Glutamatergic neuron (in vitro differentiated cells): ENCODE measurements at places on chromosomes 5 and 9.

GRCh38 chr5:168608386-168608785, 29.2 kb upstream of the PANK3 start:
- DNase-seq, result no peak

GRCh38 chr5:424301-425110, 18.5 kb upstream of the EXOC3 start:
- DNase-seq, result no peak

DNA sequence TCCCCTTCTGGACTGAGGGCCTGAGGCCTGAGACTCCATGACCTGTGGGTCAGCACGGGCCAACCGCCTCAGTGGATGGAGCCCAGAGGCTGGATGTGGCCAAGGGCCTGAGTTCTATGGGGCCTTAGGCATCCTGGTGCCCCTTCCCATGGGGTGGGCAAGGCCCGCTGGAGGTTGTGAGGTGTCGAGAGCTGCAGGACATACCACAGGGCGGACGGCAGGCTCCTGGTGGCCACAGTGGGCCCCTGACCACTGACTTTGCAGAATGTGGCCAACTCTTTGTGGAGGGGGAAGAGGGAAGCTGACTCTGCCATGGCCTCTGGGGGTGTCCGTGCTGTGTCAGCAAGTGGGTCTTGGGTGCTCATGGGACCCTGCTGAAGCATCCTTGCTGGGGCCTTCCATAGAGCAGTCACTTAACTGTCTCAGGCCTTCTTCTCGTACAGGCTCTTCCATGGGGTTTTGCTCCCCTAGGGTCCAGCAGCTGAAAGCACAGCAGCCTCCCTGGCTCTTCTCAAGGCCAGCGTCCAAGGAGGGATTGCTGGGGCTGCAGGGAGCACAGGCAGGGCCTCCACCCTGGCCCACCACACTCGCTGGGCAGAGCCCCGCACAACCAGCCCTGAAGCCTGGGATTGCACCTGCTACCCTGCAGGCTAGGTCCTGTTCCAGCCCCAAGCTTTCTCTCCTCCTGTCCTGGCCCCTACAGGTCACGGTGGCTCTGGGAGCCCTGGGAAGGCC, 21.6 kb upstream of the SLC9A3 start:
- no peak for DNase-seq

DNA sequence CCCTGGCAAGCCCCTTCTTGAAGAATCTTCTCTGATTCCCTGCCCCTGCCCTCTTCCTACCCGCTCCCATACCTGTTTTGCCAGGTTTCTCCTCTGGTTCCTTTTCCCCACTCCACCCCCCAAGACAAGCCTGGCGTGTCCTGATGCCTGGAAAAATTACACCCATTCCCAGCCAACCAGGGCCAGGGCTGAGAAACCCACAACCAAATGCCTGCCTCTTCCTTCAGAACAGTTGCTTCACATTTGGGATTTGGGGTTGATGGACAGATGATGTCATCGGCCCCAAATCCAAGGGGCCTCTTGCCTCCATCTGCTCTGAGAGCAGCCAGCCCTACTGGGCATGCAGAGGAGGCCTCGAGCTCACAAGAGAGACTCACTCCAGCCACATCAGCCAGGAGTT, 8.8 kb upstream of the NEK6 start:
- DNase-seq, result no peak

GRCh38 chr5:83441747-83442146, 29.8 kb upstream of the VCAN start:
- no peak for DNase-seq

GRCh38 chr5:40106847-40107246, 572.9 kb upstream of the PTGER4 start:
- DNase-seq, result no peak

- DNase-seq, result no peak
These were observed 1967.1 kb upstream of the WWC1 start for GRCh38 chr5:166324372-166324771.

- DNase-seq, result no peak
These were observed 39.6 kb downstream of the C5orf15 start for GRCh38 chr5:133928587-133929393.

- DNase-seq, result no peak
These were observed 445.4 kb upstream of the RGMB start for GRCh38 chr5:98328015-98328414.

GRCh38 chr5:143536364-143536763, 132.9 kb upstream of the NR3C1 start:
- no peak for DNase-seq

DNA sequence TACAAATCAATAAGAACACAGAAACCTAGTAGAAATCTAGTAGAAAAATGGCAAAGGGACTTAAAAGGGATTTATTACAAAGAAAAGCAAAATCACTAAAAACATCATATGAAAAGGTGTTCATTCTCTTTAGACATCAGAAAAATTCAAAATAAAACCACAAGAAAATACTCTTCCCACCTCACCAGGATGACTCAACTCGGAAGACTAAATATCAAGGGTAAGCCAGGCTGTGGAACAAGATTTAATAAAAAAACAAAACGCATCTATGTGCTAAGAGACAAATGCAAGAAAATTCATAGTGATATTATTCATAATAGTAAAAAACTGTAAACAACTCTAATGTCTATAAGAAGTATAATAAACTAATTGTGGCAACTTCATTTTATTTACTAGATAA, 181.6 kb upstream of the GHR start:
- no peak for DNase-seq

DNA sequence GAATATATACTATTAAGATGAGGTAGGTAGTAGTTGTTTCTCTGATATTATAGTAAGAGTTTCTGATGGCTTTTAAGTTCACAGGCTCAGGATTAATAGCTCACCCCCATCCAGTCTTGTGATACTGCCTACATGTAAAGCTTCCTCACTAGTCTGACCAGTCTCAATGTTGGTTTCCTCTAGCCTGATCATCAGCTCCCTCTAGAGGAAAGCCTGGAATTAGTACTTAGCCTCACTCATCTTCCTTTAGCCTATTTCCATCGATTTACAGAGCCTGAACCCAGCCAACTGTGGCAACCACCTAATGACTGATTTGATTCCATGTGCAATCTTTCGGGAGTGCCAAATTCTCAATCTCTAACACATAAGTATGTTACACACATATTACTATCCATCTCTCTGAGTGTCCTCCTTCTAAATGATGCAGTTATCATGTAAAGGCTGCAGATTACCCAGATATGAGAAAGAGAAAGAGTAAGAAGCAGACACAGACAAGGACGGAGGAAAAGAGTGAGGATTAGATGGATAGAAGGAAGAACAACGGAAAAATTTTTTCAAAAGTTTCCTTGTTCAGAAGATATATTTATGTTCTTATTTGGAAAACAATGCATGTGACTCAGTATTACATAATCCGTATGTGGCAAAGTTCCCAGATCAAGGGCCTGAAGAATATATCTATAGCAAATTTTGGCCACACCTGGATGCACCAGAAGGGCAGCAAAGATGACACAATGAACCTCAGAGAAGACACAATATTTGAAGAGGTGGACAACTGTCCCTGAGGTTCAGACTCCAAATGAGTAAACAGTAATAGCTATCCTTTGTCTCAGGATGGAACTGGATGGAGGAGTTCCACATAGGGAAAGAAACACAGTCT, 333.7 kb downstream of the ELAVL2 start:
- DNase-seq, result no peak

GRCh38 chr9:99947395-99947794, 40.9 kb downstream of the STX17 start:
- no peak for DNase-seq

GRCh38 chr9:137694962-137695875, 76.4 kb downstream of the EHMT1 start:
- peak; percentile 81 for DNase-seq

DNA sequence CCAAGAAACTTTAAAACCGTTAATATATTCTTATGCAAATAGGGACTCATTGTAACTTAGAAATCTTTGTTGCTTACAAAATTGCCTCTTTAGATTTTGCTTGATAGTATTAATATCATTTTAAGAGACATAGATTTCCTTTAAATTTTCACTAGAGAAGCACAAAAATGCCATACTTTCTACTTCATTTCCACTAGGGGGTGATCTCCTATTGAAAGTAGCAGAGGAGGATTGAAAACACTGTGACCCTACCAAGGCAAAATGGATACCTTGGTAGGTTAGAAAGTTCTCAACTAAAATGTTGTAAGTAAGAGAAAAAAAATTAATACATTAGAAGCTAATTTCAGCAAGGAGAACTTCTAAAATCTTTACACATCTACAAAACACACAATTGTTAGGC, 204.9 kb downstream of the CHSY3 start:
- DNase-seq, result no peak

- peak; percentile 71 for DNase-seq
These were observed at the start of gene RETREG1 for GRCh38 chr5:16616536-16617273. Gene RETREG1 (minus strand): TSS chr5:16616997. CDS start chr5:16616971, 26 bp downstream.

DNA sequence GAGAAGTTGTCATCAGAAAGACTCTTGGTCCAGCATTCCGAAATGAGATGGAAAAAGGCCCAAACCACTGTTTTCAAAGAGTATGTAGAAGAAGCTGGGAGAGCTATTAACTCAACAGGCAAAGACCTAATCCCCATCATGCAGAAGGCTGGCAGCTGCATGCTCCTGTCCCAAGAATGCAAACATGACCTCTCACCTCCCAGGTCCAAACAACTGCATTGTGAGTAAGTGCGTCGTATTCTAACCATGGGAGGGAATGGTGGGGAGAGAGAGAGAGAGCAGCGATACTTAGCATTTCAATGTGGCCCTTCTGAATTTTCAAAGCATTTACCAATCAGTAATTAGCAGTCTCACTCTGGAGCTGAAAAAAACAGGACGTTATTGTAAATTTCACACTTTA, 27.6 kb downstream of the TRPC7 start:
- DNase-seq, result no peak

- DNase-seq, result no peak
These were observed 24.9 kb downstream of the ARHGEF37 start for GRCh38 chr5:149605998-149606724.

DNA sequence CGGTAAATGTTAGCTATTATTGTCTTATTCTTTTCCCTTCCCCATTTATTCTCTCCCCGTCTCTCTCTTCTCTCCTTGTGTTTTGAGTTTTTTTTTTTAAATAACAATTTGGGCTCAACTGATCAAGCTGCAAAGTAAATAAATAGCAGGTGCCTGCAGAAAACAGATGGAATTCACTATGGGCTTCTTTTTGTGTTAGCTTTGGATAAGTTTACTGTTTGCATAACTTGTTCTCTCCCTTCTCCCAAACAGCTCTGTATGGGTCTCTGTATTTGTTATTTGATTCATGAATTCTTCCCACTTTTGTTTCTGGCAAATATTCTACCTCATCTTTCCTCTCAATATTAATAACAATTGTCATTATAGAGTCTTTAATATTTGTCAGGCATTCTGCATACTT, 111.8 kb upstream of the ASTN2 start:
- DNase-seq, result no peak

DNA sequence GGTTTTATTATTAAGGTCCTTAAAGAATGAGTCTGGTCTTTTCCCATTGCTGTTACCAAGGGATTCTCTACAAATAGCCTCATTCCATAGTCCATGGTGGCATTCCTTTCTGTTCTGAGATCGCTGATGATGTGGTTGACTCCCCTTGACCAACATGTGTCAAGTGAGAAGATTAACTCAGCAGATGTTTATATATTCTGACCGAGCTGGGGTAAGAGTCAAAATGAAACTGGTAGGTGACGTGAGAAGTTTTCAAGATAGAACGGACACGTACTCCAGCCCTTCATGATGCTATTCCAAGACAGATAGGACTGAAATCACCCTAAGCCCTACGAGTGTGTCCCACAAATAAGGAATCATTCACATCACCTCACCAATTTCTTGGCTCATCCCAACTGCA, 155.5 kb upstream of the WWC1 start:
- DNase-seq, result no peak

GRCh38 chr9:72542917-72543316, 21.5 kb downstream of the TMC1 start:
- no peak for DNase-seq

DNA sequence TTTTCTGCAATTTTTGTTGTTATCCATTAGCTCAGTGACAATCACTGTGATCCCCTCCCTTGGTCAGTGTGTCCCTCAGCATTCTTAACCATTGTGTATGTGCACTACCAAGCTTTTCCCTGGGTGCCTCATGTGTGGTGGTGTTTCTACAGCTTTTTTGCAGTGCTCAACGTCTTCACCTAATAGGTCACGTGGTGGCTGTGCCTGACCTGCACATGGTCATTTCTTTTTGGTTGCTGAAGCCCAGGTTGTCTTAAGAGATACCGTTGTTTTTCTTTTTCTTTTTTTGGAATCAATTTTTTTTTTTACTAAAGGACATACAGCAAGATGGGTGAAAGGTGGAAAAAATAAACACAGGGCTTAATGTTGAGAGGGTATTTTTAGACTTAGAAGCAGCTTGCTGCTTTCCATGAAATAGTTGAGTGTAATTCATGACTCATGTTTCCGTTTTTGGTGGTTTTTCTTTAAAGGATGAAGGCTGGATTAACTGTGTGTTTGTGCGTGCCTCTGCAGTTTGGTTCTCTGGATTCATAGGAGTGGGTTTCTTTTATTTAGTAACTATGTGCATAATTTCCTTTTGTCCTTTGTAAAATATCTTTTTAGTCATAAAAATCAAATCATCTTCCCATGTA, 22.2 kb downstream of the SH3GL2 start:
- no peak for DNase-seq

DNA sequence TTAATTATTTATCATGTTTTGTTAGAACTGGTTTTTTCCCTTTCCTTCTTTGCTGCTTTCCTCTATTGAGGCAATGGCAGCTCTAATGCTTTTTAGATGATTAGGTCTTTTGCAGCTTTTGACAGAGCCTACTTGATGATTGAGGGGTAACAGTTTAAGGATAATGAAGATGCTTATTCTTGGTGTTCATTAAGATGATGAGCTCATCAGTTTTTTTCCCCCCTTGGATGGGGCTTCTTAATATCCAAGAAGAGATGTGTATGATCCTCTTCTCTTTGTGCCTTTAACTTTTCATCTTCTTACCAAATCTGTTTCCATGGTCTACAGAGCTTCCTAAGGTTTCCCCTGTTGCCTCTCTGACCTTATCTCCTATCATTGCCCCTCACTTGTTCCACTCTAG, 15.8 kb downstream of the RBM27 start:
- no peak for DNase-seq

DNA sequence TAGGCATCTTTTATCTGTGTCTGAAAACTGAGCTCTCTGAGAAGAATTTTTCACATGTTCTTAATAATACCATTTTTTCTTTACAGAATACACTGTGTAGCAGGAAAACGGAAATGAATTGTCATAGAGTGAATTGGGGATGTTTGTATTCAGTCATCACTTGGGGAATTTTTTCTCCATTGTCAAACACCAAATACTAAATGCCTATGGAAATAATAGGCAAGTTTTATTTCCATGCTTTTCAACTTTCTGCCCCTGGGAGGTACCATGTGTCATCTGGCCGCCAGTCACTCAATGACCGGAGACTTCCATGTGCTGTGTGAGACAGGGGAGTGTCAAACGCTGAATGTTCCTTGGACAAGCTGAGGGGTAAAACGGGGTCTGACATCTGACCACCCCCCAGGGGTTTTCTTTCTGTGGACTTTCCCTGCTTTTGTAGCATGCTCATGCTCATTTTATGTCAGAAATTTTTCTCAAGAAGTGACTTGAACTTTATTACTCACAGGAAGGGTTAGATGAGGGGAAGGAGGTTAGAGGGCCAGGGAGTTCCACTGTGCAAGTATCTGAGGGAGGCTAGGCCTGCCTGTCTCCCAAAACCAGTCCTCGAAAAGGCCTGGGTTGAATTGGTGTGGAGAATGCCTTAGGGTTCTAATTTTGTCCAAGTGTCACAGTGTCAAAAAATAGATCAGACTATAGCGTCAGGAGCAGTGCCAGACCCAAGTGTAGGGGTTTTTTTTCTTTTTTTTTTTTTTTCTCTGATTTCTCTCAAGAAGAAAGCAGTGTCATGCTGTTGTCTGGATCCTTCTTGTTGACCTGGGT, 438.6 kb downstream of the AGTPBP1 start:
- DNase-seq, result no peak

- DNase-seq, result peak; percentile 77
These were observed 665 bp downstream of the RASA1 start for GRCh38 chr5:87268126-87268969.
